ENCODE measurements at places on chromosomes 7 and 10.

GRCh38 chr7:150412518-150413488, 33.7 kb downstream of the ZNF775 start:
- no peak for DNase-seq

DNA sequence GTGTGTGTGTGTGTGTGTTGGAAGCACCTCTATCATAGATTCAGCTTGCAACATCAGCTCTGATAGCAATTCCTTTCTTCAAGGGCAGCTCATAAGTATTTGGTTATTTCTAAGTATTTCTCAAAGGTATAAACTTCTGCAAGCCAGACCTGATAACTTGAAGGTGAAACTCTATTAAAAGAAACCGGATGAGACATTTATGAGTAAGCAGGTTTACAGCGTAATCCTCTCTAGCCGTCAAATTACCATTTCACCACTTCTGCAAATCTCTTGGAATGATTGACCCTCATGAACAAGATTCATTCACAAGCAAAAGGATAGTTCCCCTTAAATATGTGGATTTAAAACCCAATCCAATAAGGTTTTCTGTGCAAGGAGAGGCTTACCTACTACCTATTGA, 23.1 kb downstream of the PDE1C start:
- peak; percentile 25 for DNase-seq

DNA sequence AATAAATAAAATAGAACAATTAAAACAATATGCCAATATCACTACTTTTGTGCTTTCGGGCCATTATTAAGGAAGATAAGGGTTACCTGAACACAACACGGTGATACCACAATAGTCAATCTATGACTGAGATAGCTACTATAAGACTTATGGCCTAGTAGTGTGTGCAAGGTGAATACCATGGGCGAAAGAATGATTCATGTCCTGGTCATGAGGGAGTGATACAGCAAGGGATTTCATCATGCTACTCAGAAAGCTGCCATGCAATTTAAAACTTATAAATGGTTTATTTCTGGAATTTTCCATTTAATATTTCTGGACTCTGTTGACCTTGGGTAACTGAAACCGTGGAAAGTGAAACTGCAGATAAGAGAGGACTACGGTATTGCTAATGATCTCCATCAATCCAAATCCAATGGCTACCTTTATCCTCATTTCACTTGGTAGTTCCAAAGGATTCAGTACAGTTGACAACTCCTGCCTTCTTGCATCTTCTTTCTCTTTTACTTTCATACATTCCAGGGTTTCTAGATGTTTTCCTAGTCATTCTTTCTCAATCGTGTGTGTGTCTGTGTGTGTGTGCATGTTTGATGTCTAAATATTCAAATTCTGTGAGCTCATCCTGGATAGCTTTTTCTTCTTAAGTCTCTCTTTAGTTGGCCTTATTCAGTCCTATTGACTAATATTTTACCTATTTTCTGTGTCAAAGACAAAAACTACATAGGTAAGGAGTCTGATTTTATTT, 100.5 kb upstream of the MAGI2 start:
- DNase-seq: no peak

DNA sequence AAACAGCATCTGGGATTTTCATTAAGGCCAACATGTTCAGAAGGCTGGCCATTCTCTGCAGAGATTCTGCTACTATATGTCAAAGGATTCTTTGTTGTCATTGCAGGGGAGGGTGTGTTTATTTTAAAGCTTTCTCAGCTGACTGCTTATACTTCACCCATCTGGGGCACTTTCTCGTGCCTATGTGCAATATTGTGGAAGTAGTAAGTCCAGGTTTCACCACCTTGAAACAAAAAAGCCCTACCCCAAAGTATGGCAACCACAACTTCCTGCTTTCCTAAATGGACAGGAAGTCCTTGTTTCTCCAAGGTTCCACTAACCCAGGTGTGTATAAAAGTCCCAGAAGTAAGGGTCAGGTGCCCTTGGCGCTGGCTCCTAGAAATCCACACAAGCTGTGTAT, 58.7 kb upstream of the COL1A2 start:
- DNase-seq: no peak

DNA sequence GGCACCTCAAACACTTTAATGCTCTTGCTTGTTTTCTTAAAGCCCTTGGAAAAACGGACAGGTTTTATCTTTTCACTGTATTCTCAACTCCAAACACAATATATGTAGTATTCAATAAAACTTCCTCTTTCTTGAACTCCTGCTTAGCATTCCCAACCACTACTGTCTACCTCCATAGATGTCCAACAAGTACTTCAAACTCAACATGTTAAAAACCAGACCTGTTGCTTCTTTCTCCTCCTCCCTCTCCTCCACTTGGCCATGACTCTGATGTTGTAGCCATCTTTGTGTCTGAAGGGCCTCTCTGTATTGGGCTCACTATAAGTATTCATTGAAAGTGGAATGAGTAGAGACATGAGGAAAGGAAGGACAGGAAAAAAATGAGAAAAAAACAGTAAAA, 16.2 kb upstream of the COL17A1 start:
- no peak for DNase-seq

GRCh38 chr7:157484411-157485081, 147.7 kb downstream of the DNAJB6 start:
- DNase-seq: no peak

- no peak for DNase-seq
Measured at GRCh38 chr7:117468174-117468573, 11.7 kb upstream of the CFTR start.

DNA sequence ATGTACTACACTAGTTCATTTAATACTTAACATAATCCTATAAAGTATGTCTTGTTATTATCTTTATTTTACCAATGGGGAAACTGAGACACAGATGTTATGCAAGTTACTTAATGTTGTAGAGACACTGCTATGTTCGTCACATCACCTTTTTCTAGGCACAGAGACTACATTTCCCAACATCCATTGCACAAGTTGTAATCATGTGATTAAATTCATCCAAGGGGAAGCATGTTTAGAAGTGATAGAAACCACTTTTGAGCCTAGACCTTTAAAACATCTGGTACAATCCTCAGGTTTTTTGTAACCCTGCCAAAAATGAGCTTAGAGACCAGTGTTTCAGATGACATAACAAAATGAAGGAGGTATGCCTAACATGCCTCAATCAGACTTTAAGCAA, 386.8 kb upstream of the HPS1 start:
- DNase-seq: no peak

DNA sequence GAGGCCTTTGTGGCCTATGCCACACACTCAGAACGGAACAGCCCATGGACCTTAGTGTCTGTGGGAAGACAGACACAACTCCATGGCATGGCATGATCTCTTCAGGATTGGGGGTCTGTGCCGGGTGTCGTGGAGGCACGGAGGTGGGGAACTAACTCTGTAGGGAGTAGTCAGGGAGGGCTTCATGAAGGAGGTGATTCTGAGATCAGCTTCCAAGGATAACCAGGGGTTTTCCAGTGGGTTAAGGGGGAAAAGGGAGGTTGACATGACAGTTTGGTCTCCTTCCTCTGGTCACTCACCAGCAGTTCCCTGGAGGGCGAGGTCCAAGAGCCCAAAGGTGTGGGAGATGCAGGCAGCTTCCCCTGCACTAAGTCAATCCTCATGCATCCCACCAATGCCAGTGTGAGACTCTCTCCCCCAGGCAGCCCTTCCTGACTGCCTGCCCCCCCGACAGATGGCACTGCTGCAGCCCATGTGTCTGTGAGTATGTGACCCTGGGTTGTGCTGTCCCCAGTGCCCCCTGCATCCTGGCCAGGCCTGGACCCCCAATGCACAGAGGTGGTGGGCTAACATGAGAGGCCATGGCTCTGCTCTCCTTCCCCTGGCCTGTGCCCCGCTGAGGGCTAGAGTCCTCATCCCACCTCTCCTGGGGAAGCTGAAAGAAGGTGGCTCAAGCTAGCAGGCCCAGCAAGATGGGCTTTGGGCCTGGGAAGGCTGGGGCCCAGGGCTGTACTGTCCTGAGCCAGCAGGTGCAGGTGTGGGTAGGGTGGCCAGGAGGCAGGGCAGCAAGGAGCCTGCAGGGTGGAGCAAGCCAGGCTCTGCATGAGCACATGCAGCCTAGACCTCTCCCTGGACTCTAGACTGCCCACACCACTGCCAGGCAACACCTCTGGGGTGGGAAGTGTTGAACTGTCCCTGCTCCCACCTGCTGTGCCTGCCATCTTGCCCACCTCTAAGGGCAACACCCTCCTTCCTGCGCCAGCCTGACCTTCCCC, 39.7 kb downstream of the RASGEF1A start:
- no peak for DNase-seq

- peak; percentile 56 for DNase-seq
Measured at GRCh38 chr10:121823993-121824463, 103.8 kb downstream of the ATE1 start.

DNA sequence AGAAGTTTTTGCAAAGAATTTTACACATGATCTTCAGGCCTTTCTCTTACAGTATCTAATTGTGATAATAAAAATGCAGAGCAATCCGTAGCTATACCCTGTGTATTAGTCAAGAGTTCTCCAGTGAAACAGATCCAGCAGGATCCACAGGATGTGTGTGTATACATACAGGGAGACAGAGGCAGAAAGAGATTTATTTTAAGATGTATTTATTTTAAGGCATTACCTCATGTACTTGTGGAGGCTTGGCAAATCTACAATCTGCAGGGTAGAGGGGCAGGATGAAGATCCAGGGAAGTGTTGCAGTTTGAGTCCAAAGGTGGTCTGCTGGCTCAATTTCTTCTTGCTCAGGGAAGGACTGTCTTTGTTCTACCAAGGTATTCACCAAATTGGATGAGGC, 41.7 kb downstream of the ARHGAP12 start:
- no peak for DNase-seq

GRCh38 chr7:79880312-79880711, 254.3 kb upstream of the GNAI1 start:
- DNase-seq: no peak

DNA sequence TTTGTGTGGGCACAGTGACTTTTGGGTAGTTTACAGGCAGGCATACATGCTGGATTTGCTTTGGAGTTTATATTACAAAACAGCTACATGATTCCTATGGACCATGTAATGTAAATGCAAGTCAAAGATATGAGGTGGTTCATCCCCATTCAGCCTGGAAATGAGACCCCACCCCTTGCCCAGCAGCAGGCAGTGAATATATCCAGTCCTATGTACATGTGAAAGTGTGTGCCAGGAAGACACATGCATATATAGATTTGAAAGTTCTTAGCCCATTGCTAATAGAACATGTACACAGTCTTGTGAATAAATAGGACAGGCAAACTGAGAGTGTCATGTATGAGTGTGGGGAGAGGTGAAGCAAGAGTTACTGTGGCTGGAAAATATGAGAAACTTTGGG, 65.3 kb downstream of the FZD1 start:
- no peak for DNase-seq

GRCh38 chr10:2856598-2856997, 210.8 kb upstream of the PFKP start:
- no peak for DNase-seq

DNA sequence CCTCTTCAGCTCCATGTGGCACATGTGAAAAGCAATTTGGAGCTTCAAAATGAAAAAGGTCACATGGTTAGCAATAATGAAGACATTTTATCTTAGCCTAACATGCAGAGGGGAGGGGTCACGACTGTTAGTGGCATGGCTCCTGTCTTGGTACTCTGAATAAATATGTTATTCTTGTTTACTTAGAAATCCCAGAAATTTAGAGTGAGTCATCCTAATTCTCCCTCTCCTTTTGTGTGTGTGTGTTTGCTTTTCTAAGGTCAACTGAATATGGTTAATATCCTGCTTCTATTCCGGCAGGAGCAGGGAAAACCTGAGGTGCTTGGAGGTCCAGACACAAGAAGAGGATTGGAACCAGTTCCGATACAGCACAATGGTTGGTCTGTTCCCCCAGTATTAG, 17.6 kb downstream of the BCCIP start:
- DNase-seq: no peak

- no peak for DNase-seq
Measured at GRCh38 chr7:28130277-28130676, 50.3 kb downstream of the JAZF1 start.

- DNase-seq: no peak
Measured at GRCh38 chr10:124324856-124325632, 93.7 kb downstream of the OAT start.

- DNase-seq: no peak
Measured at GRCh38 chr7:1537535-1538412, 7.3 kb downstream of the MAFK start.

GRCh38 chr7:49780953-49781352, 7.5 kb downstream of the VWC2 start:
- no peak for DNase-seq

DNA sequence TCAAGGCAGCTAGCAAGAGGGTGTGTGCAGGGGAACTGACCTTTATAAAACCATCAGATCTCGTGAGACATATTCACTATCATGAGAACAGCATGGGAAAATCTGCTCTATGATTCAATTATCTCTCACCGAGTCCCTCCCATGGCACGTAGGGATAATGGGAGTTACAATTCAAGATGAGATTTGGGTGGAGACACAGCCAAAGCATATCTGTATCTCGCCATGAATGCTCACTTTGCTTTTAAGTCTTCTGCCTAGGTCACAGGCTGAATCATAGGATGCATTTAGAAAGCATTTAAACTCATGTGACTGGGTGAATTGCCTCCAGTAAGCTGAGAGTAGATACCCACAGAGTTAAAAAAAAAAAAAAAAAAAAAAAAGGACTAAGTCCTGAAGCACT, 220.0 kb downstream of the AGMO start:
- no peak for DNase-seq

DNA sequence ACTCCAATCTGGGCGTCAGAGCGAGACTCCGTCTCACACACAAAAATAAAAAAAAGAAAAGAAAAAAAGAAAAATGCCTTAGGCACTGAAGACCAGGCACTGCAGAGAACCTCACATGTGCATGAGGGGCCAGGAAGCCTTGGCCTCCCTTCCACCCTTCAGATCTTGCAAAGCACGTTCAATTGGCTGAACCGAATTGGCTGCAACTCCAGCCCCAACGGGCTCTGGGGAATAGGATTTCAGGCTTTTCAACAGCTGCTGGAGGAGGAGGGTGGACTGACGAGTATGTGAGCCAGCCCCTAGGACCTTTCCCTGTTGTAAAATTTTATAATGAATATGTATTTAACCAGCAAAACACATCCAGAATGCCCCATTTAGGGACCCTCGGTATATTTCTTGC, 16.7 kb downstream of the TMEM120A start:
- DNase-seq: no peak

- no peak for DNase-seq
Measured at GRCh38 chr10:59381687-59382086, 19.3 kb upstream of the FAM13C start.

DNA sequence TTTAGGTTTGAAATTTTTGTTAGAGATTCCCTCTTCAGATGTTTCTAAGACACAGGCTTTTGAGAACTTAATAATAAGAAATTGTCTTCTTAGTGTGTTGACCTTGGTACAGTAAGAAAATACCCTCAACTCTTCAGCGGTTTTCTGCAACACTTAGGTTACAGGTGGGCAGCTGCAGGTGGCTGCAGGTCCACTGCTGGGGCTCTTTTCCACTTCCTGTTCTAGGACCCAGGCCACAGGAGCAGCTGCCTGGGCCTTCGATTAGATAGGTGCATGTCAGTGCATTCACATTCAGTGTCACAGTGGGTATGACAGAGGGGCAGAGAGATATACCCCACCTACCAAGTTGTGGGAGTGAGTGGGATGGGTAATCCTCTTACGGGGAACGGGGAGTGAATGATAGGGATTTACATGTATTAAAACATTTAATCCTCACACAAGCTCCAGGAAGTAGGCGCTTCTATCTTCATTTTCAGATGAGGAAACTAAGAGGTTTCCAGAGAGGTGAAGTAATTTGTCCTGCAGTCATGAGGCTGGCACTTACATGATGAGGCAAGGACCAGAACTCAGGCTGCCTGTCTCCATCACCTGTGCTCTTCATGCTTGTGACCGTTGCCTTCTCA, 20.2 kb upstream of the SUV39H2 start:
- DNase-seq: no peak

Measured in KBM-7 (cell line).